ENCODE measurements at places on chromosomes 7 and 10.

DNA sequence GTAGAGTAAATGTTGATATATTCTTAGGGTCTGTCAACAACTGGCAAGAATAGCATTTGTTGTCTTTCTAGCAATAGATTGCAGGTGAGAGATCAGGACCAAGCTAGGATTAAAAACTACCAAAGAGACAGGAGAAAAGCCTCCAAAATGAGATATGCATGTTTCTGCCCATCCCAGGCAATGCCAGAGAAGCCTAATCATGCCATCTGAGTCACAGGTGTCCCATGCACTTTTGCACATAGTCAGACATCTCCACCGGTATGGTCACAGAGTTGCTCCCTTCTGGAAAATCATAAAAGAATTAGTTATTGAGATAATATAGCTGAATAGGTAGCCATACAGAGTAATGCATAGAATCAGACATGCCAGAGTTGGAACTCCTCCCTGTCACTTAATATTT lies 50.6 kb downstream of the PDK4 start:
- no peak for DNase-seq

DNA sequence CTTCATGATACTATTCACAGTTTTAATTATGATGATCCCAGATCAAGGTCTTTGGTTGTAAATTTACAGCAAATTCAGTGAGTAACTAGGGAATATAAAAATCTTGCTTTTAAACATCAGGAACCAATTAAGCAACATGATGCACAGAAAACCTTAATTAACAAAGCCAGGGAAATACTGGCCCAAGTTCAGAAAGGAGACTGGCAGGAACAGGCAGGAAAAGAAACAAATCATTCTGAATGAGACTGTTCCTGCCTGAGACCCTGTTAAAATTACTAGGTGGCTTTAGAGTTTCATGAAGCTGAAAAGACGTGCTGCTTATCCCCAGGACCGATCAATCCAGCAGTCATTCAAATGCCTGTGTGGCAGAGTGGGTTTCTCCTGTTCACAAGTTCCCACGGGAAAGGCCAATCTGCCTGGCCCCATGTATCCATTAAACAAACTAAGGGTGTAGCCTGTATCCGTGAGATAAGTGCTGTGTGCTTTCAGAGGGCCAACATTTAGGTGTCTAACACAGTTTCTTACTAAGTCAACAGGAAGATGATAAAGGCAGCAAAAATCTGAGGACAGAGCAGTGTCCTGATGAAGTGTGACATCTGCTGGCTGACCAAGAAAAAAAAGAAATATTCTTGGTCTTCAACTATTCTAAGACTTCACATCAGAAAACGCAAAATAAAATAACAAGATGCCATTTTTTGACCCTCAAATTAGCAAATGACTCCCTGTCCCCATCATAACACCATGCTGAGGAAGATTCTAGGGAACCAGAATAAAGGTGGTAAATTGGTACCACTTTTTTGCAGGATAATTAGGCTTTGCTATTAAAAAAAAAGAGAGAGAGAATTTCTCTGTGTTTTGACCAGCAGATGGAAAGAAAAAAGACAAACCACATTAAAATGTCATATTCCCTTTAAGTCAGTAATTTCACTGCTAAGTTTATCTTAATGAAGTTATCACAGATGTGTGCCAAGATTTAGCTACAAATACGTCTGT lies 34.2 kb downstream of the PUS7 start:
- DNase-seq: no peak

DNA sequence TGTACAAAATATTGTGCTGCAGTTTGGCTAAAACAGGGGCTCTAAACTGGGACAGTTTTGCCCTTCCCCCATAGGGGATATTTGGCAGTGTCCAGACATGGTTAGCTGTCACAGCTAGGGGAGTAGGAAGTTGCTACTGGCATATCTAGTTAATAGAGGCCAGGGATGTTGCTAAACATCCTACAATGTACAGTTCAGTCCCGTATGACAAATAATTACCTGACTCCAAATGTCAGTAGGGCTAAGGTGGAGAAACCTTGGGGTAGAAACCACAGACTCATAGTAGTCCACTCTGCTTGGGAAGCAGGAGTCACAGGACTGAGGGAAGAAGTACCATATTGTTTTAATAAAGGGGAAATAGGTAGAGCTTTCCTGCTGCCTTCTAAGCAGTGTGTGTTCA lies 39.8 kb downstream of the WBP1L start:
- DNase-seq: no peak

DNA sequence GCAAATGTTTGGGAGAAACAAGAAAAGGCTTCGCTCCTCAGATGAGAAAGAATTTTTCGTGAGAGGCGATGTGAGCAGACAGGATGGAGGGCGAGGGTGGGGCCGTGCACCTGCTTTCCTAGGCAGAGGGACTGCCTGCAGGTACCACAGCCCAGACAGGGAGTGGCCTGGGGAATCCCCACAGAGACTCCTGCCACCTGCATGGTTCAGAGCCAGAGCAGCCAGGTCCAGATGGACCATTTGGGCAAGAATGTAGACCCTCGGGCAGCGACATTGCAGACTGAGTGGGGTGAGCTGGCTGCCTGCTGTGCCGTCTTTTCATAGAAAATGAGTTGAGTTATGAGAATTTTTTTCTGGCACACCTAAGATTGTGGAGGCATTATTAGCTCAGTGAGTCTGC lies 216.8 kb downstream of the SNX10 start:
- DNase-seq: no peak

- DNase-seq: peak; percentile 59
Measured at GRCh38 chr10:46234026-46234425, 52.8 kb upstream of the ANTXRL start.

- DNase-seq: no peak
Measured at GRCh38 chr7:6443372-6443941, 4.3 kb downstream of the DAGLB start.

DNA sequence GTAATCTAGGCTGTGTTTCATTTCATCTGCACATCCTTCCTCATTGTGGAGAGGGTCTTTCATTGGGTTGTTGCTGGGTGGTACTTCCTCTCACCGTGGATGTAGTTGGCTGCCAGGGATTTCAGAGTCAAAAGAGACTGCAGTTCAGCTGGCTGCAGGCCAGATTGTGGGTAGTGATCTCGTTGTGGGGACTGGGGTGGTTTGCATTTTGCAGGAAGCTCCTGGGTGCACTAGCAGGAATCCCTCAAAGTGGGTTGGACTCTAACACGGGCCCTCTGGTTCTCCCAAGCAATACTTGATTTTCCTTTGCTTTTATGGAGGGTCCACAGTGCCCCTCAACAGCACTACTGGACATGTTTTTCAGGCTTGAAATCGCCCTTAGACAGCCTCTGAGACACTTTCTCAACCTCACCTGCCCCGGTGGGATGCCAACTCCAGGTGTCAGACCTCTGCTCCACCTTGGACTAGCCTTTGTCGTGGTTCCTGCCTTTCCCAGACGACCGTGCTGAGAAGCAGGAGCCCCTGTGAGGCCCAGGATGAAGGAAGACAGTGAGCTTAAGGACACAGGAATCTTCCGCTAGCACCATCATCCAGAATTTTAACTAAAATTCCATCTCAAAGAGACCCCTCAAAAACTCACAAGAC lies 23.9 kb upstream of the ZNF273 start:
- peak; percentile 46 for DNase-seq

DNA sequence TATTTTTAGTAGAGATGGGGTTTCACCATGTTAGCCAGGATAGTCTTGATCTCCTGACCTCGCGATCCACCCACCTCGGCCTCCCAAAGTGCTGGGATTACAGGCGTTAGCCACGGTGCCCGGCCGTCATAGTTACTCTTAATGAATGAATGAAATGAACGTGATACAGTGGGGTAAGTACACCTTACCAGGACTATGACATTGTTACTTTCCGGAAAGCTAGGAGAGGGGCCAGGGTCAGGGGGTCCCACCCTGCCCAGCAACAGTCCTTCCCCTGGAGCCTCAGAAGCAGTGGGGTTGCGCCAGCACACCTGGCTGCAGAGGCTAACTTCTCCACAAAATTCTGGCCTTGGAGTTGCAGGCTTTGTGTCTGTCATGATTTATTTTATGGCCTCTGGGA lies 21.4 kb downstream of the VSTM4 start:
- no peak for DNase-seq

GRCh38 chr7:5497295-5498103 lies 73.9 kb upstream of the TNRC18 start:
- DNase-seq: no peak

GRCh38 chr10:86385806-86386205 lies 19.2 kb upstream of the GRID1 start:
- no peak for DNase-seq

- DNase-seq: no peak
Measured at GRCh38 chr10:42781893-42782445, 626 bp upstream of the BMS1 start.

- DNase-seq: peak; percentile 78
Measured at GRCh38 chr7:44580945-44581878, 819 bp downstream of the TMED4 start.

- DNase-seq: no peak
Measured at GRCh38 chr10:70308121-70309060, 24.6 kb upstream of the NPFFR1 start.

DNA sequence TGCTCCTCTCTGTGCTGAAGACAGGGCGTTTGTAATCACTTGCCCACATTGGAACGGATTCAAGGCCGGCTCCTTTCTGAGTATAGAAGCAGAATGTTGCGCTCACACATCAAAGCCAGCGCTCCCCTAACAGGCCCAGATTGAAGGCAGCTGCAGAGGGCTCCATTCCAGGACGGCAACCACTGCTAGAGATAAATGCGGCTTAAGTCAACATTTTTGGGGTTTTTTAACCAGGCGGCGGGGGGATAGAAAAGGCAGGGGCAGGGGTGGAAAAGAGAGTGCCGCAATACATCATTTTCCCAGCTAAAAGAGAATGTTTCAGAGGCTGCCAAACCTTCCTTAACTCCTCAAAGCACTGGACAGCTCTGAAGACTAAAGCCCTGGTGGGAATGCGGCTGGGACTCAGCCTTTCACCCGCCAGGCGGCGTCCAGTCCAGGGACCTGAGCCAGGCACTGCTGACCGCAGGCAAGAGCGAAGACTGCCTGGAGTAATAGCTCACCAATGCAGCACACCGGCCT lies 189.6 kb downstream of the TNS3 start:
- DNase-seq: no peak

- no peak for DNase-seq
Measured at GRCh38 chr10:19828278-19829049, 12.2 kb downstream of the PLXDC2 start.

- no peak for DNase-seq
Measured at GRCh38 chr7:158811461-158811860, 17.8 kb downstream of the ESYT2 start.
